ENCODE measurements at places on chromosomes 7 and 10. TPM values are rescaled to one million over a fixed set of nuclear protein-coding genes. Genes with fewer than 3 reads are reported as not detected.

Gene RET
- not detected for total RNA-seq

Gene BMPER
- not detected for total RNA-seq

Gene YAE1
- 8.8 TPM for total RNA-seq

- DNase-seq = no peak
These were observed 4.5 kb downstream of the GRID1 start for GRCh38 chr10:86362129-86362527.

DNA sequence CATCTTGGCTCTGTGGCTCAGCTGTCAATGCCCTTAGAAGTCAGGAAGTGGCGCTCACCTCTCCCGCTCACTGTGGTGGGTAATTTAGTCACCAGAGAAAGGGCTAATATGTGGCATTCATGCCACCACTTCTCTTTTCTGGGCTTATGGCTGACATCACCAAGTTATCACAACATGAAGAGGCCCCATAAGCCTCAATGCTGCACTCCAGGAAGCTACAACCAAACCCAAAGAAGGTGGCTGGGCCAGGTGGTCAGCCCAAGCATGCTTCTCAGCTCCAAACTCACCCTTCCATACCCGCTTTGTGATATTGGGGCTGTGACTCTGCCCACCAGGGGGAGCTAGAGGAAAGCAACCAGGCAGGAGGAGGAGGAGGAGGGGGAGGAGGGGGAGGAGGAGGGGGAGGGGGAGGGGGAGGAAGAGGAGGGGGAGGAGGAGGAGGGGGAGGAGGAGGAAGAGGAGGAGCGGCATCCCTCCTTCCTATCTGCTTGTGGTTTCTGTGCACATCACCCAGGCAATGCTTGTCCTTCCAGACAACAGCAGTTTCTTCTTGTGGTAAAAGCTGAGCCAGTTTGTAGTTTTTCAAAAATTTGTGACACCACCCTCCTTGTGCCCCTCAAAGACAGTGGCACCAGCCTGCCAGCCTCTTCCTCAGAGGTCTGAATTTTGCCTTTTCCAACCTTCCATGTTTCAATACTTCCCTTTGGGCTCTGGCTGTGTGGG lies 42.1 kb downstream of the CYP26A1 start:
- peak; percentile 76 for DNase-seq

Gene DDX50
- total RNA-seq = 49.4 TPM

GRCh38 chr10:116141855-116142254 lies 131.2 kb downstream of the GFRA1 start:
- DNase-seq = no peak
